Skin of body (tissue), 3 donors: ENCODE measurements at places on chromosomes 4 and X. TPM values are rescaled to one million over a fixed set of nuclear protein-coding genes. Genes with fewer than 3 reads are reported as not detected.

The NAA11 gene
- not detected for total RNA-seq

The S100P gene
- 26.0 TPM for total RNA-seq

The MAGEB10 gene
- total RNA-seq: not detected

The COX7B gene
- 231 TPM for total RNA-seq

The IBSP gene
- total RNA-seq: 0.30 TPM

The STPG2 gene
- total RNA-seq: 0.59 TPM

The SHROOM2 gene
- total RNA-seq: 3.1 TPM

The ETNPPL gene
- not detected for total RNA-seq

The NXF2 gene
- not detected for total RNA-seq

The ANKRD50 gene
- total RNA-seq: 56.6 TPM

The ADGRG4 gene
- total RNA-seq: not detected

The SHOX gene
- not detected for total RNA-seq

The C4orf36 gene
- 1.9 TPM for total RNA-seq

The CCNA2 gene
- 18.4 TPM for total RNA-seq

The CPXCR1 gene
- not detected for total RNA-seq

The HS3ST1 gene
- 0.69 TPM for total RNA-seq

The GUCY2F gene
- not detected for total RNA-seq

The FAM9C gene
- total RNA-seq: not detected

The TRIM75 gene
- total RNA-seq: not detected

The PHKA1 gene
- total RNA-seq: 3.9 TPM

The PRRG1 gene
- total RNA-seq: 8.2 TPM

The AMTN gene
- total RNA-seq: 0.30 TPM

The PPARGC1A gene
- 10.6 TPM for total RNA-seq

The CXCL11 gene
- 0.49 TPM for total RNA-seq

The RUFY3 gene
- 75.1 TPM for total RNA-seq

The UGT2A2 gene
- total RNA-seq: 0.69 TPM

The GYPE gene
- total RNA-seq: 2.6 TPM

The GRIA3 gene
- 7.3 TPM for total RNA-seq

The PAGE2B gene
- 0.49 TPM for total RNA-seq

The VEGFC gene
- total RNA-seq: 5.9 TPM

The DGKK gene
- not detected for total RNA-seq
